ENCODE measurements at places on chromosomes 16 and 17. TPM values are rescaled to one million over a fixed set of nuclear protein-coding genes. Genes with fewer than 3 reads are reported as not detected.

- no peak for DNase-seq
Observed at GRCh38 chr16:23057013-23057596, 92.1 kb downstream of the USP31 start.

DNA sequence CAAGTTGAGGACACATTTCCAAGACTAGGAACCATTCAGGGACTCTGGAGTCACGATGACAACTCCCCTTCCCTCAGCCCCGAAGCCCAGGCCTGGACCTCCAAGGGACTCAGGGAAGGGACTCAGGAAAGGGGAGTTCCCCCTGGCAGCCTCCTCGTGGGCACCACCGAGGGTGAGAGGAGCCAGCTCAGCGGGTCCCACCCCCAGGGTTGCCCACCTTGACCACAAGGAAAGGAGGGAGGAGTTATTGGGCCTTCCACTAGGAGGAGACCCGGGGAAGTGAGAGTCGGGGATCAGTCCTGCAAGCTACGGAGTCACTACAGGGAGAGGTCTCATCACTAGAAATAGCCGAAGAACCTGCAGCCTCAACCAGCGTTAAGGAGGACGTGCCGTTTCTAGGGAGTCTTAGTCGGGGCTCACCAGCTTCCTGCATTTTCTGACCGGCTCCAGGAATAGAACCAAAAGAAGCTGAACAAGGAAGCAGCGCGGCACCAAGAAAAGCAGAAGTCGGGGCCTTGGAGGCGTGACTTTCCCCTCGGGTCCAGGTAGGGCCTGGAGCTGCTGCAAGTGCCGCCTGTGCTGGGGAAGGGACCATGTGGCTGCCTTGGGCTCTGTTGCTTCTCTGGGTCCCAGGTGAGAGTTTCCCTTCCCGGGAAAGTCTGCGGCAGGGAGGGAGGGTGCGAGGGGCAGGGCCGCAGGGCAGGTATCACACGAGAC is at the start of gene CD300A:
Gene CD300A (plus strand): TSS at position 524 of the 717 bp plus-strand sequence. CDS start 70 bp downstream, at position 594.
- DNase-seq = no peak

The CA5A gene
- total RNA-seq = not detected

The ST6GALNAC1 gene
- not detected for total RNA-seq

The FBXW10B gene
- total RNA-seq = 0.47 TPM

The WNT3 gene
- total RNA-seq = 4.1 TPM

The IRX6 gene
- not detected for total RNA-seq

The LPO gene
- total RNA-seq = not detected

All from HT1080 (cell line).